Astrocyte (in vitro differentiated cells and primary cell): ENCODE measurements at places on chromosomes 5 and 9.

DNA sequence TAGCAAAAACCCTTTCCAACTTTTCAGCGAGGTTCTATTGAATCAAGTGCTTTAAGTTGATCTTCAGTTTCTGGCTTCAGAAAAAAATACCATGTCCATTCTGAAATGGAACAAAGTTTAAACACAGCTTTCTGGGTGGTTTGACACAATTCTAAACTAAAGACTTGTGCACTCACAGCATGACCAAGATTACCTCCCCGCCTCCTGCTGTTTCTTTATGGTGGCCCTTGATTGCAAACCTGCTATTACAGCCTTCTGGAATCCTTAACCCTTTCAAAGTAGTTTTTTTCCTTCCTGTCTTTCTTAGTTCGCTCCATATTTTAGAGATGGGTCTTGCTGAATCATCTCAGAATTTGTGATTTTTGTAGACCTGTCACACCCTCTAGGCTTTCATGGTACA, 135.9 kb upstream of the FBN2 start:
- DNase-seq = no peak

DNA sequence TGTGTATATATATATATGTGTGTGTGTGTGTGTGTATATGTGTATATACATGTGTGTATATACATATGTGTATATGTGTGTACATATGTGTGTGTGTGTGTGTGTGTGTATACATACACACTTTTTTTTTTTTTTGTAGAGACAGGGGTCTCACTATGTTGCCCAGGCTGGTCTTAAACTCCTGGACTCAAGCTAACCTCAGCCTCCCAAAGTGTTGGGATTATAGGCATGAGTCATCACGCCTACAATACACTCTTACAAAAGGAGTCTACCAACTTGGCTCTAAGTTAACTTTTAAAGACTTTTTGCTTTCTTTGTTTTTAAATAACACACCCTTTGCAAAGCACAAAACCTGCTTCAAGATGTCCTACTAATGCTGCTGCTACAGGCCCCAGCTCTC, 2.1 kb downstream of the C9orf78 start:
- no peak for DNase-seq

DNA sequence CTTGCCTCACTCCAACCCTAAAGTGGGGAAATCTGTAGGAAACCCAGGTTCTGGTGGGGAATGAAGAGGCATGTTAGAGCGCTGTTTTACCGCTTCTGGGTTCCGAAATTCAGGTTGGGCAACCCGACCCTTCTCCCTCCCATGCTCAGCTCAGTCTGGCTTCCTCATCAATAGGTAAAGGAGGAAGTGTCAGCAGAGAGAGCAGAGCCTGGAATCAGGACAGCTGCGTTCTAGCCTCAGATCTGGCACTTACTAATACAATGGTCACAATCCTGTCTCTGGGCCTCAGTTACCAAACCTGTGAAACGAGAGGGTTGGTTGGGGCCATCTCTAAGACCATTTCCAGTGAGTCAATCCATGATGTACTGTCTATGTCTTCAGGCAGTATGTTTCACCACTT, 16.2 kb upstream of the TNIP1 start:
- no peak for DNase-seq

DNA sequence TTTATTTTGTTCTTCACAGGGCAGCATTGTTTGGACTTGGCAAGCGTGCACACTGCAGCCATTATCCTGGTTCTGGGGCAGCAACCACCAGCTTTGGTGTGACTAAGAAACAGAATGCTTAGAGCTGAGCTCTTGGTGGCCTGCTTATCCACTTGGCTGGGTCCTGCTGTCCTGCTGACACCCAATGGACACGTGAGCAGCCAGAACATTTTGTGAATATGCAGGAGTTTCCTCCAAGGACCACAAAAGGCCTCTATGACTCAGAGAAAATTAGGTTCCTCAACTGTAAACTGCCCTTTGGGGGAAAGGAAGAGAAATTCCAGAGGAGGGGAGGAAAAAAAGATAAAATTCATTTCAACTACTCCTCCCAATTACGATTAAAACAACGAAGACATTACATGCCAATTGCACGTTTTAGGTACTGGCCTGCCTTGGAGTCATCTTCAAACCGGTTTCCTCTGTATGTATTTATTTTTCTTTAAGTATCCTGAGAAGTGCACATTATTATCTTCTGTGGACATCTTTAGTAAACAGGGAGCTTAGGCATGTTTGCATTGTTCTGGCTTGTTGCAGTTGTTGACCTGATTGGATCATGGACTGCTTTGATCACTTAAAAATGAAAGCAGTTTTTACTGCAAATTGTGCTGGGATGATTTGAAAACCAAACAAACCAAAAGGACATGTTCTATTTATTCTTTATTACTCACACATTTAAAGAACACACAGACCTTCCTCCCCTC, 82.3 kb upstream of the TLE4 start:
- DNase-seq = peak; percentile 83

DNA sequence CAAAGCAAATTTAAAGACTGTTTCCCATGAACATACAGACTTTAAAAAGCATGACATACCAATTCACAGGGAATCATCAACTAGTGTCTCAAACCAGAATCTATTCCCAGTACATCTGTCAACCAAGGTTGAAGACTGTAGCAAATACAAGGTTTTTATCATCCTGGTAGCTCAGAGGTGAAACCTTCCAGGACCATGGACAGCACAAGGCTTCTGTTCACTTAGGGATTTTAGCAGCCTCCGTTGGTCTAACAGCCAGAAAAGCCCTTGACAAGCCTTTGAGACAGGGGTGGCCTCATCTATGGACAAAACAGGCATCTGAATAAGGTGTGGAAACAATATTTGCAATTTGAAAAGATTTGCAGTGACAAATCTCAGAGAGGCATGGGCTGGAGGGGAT, 119.0 kb downstream of the TRIM32 start:
- no peak for DNase-seq

DNA sequence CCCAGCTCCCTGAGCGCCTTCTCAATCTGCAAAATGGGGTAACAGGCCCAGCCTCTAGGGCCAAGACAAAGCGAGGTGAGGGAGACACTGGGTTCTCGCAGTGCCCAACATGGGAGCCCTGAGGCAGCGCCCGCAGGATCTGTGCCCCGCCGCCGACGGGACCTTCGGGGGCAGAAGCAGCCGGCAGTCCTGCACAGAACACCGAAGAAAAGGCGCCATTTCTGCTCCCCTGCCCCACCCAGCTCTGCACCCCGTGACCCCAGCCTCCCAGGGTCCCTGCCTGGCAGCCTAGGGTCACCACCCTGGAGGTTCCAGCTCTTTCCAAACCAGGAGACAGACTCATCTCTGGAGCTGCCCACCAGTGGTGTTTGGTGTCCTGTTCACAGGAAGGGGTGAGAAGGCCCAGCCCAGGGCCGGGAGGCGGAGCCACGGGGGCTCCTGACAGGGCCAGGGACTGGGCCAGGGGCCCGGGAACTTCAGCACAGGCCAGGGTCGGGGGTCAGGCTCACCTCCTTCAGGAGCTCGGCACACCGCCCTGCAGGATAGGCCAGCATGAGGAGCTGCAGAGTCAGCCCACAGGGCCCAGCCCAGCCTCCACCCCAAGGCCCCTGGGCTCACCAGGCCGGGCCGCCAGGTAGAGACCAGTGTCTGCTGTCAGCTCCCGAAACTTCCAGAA, 3.3 kb downstream of the LCN8 start:
- no peak for DNase-seq

- DNase-seq = no peak
Measured at GRCh38 chr5:35454011-35454525, 163.6 kb upstream of the SPEF2 start.

DNA sequence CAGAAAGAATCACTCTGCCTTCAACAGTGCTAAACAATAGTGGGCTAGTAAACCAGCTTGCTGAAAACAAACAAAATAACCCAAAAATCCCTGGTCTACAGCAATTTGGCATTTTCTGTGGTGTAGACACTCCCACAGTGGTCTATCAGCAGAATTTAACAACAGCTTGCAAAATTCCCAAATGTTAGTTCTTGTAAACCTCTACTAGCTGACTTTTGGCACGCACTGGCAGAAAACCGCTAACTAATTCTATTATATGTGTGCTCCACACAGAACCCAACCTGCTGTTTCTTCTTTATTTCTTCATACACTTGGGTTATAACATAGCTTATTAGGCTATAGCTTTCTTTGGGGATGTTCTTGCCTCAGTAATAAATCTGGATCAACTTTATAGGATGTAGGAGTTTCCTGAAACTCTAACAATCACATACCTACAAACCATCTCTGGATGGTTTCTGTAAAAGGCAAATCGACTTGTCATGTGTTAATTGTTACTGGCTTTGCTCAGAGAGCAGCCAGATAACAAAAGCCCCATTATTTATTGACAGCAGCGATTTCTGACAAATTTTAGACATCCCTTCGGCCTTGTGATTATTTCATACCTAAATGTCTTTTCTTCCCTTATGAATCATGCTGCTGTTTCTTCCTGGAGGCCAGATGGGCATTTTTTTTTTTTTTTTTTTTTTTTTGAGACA, 82.7 kb upstream of the NAA35 start:
- DNase-seq = no peak

DNA sequence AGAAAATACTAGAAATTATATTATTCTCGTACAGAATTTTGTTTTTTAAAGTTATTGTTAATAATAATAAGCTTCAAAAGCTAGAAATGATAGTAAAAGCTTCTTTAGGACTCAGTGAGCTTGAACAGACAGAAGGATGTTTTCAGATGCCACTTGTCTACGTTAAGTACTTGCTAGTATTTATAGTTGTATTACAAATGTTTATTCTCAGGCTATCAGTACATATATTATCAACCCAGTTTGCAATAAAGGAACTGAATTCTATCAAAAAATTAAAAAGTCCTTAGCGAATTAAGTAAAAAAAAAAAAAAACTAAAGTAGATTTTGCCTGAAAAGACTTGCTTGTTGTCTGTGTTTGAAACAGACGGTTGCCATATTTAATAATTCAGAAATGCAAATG, 23.9 kb downstream of the HCN1 start:
- DNase-seq = no peak

DNA sequence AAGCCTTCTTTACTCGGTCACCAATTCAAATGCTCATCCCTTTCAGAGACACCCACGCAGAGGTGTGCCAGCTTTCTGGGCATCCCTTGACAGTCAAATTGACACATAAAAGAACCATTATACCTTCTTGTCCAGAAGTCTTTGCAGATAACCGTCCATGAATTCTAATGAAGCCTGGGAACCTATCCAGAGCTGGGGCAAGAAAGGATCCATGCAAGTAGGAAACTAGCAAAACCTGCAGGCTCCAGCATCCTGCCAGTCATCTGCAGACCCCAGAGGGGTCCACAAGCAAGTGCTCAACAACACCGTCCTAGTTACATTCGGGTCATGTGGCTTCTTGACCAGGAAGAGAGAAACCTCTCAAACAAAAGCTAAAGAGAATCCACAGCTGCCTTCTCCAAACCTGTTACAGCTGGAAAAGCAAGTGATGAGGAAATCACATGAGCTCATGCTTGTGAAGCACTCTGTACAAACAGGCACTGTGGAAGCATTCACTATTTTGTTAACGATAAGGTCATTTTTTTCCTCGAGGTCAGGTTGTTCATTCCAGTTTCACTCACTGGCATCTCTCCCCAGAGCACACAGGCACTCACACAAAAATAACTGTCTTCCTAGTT, 80.2 kb upstream of the DMRT1 start:
- DNase-seq = no peak

- DNase-seq = no peak
Measured at GRCh38 chr9:129458663-129459546, 162.0 kb downstream of the C9orf50 start.

GRCh38 chr5:9892696-9893095, 262.5 kb upstream of the TAS2R1 start:
- DNase-seq = no peak
